Effector memory CD8-positive, alpha-beta T cell (primary cell): ENCODE measurements at places on chromosomes 2 and 18.

GRCh38 chr18:53771664-53772063 lies 452.8 kb downstream of the MBD2 start:
- no peak overlapping the region for H3K4me3 ChIP-seq
- H3K27me3 ChIP-seq, result no peaks in the 10 kb centered on the region
- peaks cover 2% of the 10 kb centered on the region for H3K36me3 ChIP-seq
- H3K4me1 ChIP-seq, result no peaks in the 10 kb centered on the region

DNA sequence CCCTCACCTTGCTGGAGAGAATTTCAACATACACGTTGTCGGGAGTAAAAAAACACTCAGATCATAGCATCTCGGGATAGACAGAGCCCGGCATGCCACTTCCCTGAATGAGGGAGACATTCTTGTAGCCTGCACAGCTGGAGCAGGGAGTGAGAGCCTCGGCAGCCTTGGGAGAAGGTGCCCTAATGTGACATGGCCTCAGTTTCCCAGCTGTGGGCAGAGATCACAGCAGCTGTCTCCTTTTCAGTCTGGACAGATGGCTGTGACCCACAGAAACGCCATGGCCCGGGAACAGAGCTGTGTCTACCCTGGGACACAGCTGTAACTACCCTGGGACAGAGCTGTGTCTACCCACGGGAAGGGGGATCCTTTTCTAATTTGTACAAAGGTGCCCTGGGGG lies 55.9 kb downstream of the HS1BP3 start:
- peaks cover 15% of the 10 kb centered on the region for H3K4me1 ChIP-seq
- H3K36me3 ChIP-seq, result no peaks in the 10 kb centered on the region
- no peak for DNase-seq
- H3K27me3 ChIP-seq, result no peaks in the 10 kb centered on the region

- H3K36me3 ChIP-seq, result no peaks in the 10 kb centered on the region
- H3K27me3 ChIP-seq, result peaks cover 30% of the 10 kb centered on the region
- no peaks in the 10 kb centered on the region for H3K4me1 ChIP-seq
- no peak for DNase-seq
These were observed 52.9 kb upstream of the CAPN13 start for GRCh38 chr2:30860003-30860725.

DNA sequence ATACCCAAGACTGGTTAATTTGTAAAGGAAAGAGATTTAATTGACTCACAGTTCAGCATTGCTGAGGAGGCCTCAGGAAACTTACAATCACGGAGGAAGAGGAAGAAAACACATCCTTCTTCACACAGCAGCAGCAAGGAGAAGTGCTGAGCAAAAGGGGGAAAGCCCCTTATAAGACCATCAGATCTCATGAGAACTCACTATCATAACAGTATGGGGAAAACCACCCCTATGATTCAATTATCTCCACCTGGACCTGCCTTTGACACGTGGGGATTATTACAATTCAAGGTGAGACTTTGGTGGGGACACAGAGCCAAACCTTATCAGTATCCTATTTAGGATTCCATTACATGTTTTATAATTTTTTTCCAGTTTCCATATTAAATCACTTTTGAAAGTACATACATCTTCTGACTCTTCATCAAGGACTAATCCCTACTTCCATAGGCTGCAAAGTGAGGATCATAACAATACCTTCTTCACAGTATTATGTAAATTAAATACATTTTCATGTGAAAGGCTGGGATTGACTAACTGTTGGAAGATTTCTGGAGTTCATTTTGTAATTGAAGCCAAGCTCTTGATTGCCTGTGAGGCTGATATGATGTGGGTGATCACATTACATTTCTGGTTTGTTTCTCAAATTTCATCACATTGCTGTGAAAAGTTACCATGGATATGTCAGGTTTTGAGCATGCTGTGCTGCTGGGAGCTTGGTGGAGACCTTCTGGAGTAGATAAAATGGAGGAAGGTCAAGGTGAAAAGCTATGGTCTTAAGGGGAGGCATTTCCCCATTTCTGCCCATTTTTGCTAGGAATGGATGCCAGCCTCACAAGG lies 31.7 kb upstream of the CERS6 start:
- no peak for DNase-seq
- no peaks in the 10 kb centered on the region for H3K36me3 ChIP-seq
- H3K27me3 ChIP-seq, result peaks cover 7% of the 10 kb centered on the region
- H3K4me3 ChIP-seq, result no peak overlapping the region
- peaks cover 2% of the 10 kb centered on the region for H3K4me1 ChIP-seq

GRCh38 chr18:74682141-74682990 lies 84.7 kb downstream of the ZNF407 start:
- H3K4me3 ChIP-seq, result no peak overlapping the region
- DNase-seq, result no peak
- H3K27me3 ChIP-seq, result no peaks in the 10 kb centered on the region

DNA sequence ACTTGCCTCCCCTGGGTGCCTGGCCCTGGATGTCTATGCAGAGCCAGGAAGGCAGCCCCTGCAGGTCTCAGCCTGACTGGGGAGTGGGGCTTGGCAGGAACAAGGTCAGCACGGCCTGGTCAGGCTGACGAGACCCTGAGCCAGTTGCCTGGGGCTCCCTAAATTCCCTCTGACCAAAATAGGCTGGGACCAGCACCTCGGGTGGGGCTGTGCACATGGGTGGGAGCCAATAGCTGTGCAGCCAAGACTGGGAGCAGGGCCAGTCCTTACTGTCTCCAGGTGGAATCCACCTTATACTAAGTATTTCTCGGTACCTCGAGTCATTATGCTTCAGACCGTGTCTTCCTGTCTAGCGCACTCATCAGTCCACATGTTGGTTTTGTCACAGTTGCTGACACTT lies 11.4 kb upstream of the IL1R2 start:
- no peak for DNase-seq
- no peak overlapping the region for H3K27ac ChIP-seq
- H3K36me3 ChIP-seq, result no peaks in the 10 kb centered on the region
- H3K4me1 ChIP-seq, result peaks cover 7% of the 10 kb centered on the region

GRCh38 chr2:166230024-166230723 lies 102.4 kb upstream of the SCN1A start:
- no peak overlapping the region for H3K27ac ChIP-seq
- H3K36me3 ChIP-seq, result no peaks in the 10 kb centered on the region
- no peaks in the 10 kb centered on the region for H3K27me3 ChIP-seq
- no peak for DNase-seq
- H3K4me3 ChIP-seq, result no peak overlapping the region
- H3K4me1 ChIP-seq, result no peaks in the 10 kb centered on the region
